ENCODE measurements at places on chromosomes 11 and 22. TPM values are rescaled to one million over a fixed set of nuclear protein-coding genes. Genes with fewer than 3 reads are reported as not detected.

The SLC22A9 gene
- total RNA-seq = not detected

The MTA2 gene
- 84.5 TPM for total RNA-seq

The PANX3 gene
- total RNA-seq = not detected

The HOATZ gene
- not detected for total RNA-seq

The GDPD4 gene
- not detected for total RNA-seq

The PYGM gene
- 0.67 TPM for total RNA-seq

The CDON gene
- total RNA-seq = 10.0 TPM

The FXYD6 gene
- 37.2 TPM for total RNA-seq

The MMP11 gene
- total RNA-seq = 4.6 TPM

The KLHL35 gene
- total RNA-seq = 0.37 TPM

The KCTD14 gene
- total RNA-seq = 11.9 TPM

The NRIP3 gene
- 0.27 TPM for total RNA-seq

The DEUP1 gene
- total RNA-seq = not detected

The NRXN2 gene
- total RNA-seq = 5.3 TPM

The PGAP2 gene
- total RNA-seq = 26.8 TPM

The SCN2B gene
- total RNA-seq = 0.06 TPM

The CHRM1 gene
- total RNA-seq = 0.84 TPM

The SCGB1D2 gene
- not detected for total RNA-seq

The RTN4RL2 gene
- 0.67 TPM for total RNA-seq

The SLC22A6 gene
- not detected for total RNA-seq

The NTM gene
- total RNA-seq = 1.0 TPM

The TRIM48 gene
- not detected for total RNA-seq

The PGM2L1 gene
- total RNA-seq = 9.9 TPM

The OR56A3 gene
- total RNA-seq = not detected

The GPR83 gene
- total RNA-seq = not detected

The OTOG gene
- total RNA-seq = not detected

The FJX1 gene
- total RNA-seq = not detected

The PRR14L gene
- 69.6 TPM for total RNA-seq

The HEPACAM gene
- total RNA-seq = not detected

The SMTNL1 gene
- total RNA-seq = not detected

The PDGFB gene
- 5.3 TPM for total RNA-seq

The KCNK7 gene
- total RNA-seq = 1.3 TPM

The PDE2A gene
- 6.6 TPM for total RNA-seq

The SPDYC gene
- total RNA-seq = not detected

The OR10A5 gene
- not detected for total RNA-seq

The RIMBP3C gene
- total RNA-seq = not detected

The HNRNPUL2 gene
- 47.5 TPM for total RNA-seq

The ABCC8 gene
- total RNA-seq = 5.1 TPM

The SCN3B gene
- 0.43 TPM for total RNA-seq

The AGBL2 gene
- 2.9 TPM for total RNA-seq

The OR5P2 gene
- total RNA-seq = not detected

The NFRKB gene
- total RNA-seq = 19.0 TPM

The SLC37A2 gene
- 25.8 TPM for total RNA-seq

The OR10A2 gene
- not detected for total RNA-seq

The KCNE3 gene
- 37.7 TPM for total RNA-seq

The FZD4 gene
- 9.0 TPM for total RNA-seq

The AMPD3 gene
- total RNA-seq = 15.0 TPM

The SLC17A6 gene
- not detected for total RNA-seq

The TRIM51G gene
- not detected for total RNA-seq

The TMEM86A gene
- 3.3 TPM for total RNA-seq

The C22orf31 gene
- not detected for total RNA-seq

The RIN1 gene
- 10.3 TPM for total RNA-seq

The AIFM3 gene
- 126 TPM for total RNA-seq

The DNAJC4 gene
- total RNA-seq = 54.8 TPM

The P4HA3 gene
- 0.27 TPM for total RNA-seq

The C22orf42 gene
- total RNA-seq = not detected
